ENCODE measurements at places on chromosomes 2 and 18.

- DNase-seq = no peak
Measured at GRCh38 chr18:46372670-46373069, 268.5 kb downstream of the HAUS1 start.

- peak; percentile 59 for DNase-seq
Measured at GRCh38 chr2:230668184-230668938, 44.3 kb upstream of the CAB39 start.

GRCh38 chr2:204354442-204354856, 190.8 kb upstream of the PARD3B start:
- no peak for DNase-seq

DNA sequence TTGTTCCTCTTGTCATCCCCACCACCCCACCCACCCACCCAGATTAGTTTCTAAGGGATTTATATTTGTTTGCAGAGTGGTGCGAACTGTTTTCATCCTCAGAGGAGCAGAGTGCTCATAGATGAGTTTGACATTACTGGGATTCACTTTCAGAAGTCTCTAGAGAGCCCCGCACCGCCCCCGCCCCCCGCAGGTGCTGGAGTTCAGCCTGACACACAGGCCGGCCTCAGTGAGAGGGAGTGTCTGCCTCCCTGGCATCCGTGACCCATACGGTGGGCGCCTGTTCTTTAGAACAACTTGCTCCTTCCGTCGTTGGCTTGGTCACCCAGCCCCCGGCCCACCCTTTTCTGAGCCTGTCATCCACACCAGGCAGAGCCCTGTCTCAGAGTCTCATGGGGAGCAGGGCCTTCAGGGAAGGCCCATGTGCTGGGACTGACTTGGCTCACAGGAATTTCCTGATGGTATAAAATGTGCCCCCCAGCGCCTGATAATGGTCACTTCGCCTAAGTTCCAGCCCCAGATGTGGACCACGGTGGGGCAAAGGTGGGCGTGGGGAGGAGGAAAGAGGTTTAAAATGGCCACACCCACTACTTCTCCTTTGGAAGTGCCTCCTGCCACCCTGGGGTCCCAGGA, 44.3 kb downstream of the HPCAL1 start:
- no peak for DNase-seq

GRCh38 chr2:97858442-97858841, 137.3 kb downstream of the TMEM131 start:
- DNase-seq = no peak

GRCh38 chr2:107595749-107596148, 230.9 kb upstream of the RGPD4 start:
- no peak for DNase-seq

- DNase-seq = no peak
Measured at GRCh38 chr2:101295895-101296294, 12.6 kb downstream of the RNF149 start.

- no peak for DNase-seq
Measured at GRCh38 chr18:21242780-21243401, 859 bp downstream of the GREB1L start.

DNA sequence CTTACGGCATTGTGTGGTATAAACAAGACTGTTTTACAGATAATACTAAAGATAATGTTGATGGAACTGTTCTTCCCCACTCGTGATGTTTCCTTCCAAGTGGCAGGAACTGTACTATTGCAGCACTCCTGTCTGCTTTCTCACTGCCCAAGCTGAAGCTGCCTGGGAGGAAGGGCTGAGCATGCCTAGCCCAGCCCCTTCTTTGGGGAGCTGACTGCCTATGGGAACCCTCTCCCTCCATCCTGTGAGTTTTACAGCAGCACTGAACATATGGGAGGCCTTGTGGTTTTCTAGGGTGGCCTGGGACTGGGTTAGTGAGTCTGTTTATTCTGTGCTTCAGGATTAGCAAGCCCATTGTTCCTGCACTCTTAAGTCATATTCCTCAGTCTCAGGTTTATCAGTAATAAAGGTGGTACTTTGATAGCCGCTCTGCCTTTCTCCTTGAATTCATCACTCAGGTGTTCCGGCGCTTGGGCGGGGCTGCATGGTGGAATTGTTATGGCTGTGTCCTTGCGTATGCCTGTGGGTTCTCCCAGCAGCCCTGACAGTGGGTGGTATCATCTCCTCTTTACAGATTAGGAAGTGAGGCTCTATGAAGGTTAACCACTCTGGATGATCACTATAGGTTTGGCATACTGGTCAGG, 379.7 kb downstream of the PTPRM start:
- DNase-seq = peak; percentile 21

GRCh38 chr2:204468746-204469429, 76.4 kb upstream of the PARD3B start:
- DNase-seq = no peak

DNA sequence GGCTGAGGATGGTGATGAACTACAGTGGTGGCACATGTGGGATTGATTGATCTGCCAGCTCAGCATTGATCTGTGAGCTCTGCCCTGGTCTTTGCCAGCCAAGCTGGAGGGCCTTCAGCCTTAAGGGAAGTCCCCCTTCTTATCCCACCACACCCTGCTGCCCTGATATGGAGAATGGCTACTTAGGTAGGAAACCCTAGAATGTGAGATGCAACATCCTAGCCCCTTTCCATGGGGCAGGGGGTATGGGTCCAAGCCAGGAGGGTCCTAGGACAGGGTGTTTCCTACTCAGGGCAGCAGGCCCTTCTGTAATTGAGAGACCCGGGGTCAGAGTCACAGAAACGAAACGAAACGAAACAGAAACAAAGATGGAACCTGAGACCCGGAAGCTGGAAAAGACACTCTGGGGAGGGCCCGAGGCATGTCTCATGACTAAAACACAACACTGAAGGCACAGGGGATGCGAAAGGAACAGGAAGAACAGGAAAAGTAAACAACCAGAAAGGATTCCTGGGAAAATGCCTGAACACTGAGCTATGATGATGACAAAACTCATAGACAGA, 16.9 kb upstream of the SULT1C2 start:
- no peak for DNase-seq

GRCh38 chr18:46723856-46724415, 32.9 kb downstream of the ST8SIA5 start:
- no peak for DNase-seq

DNA sequence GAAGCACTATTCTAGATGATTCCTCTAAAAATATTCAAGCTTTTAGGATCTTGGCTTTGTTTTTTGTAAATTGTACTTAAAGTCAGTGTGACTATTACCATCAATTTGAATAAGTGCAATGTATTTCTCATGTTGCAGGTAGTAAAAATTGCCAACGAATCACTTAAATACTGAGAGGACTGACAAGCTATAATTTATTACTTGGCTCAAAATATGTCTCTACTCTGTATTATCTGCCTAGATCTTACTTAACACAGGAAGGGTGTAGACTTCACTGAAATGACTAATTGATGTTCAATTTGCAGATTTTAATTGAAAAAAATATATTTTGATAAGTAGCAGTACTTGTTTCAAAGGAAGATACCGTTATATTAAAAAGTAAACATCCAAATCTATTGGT, 202.3 kb downstream of the SLC8A1 start:
- DNase-seq = no peak

- DNase-seq = no peak
Measured at GRCh38 chr2:174334781-174335251, at the start of gene SP9. Gene SP9, plus strand, starts transcription at chr2:174334954. Its CDS starts 139 bp downstream, at chr2:174335093.

- DNase-seq = no peak
Measured at GRCh38 chr2:98946855-98947254, 10.8 kb upstream of the CRACDL start.

DNA sequence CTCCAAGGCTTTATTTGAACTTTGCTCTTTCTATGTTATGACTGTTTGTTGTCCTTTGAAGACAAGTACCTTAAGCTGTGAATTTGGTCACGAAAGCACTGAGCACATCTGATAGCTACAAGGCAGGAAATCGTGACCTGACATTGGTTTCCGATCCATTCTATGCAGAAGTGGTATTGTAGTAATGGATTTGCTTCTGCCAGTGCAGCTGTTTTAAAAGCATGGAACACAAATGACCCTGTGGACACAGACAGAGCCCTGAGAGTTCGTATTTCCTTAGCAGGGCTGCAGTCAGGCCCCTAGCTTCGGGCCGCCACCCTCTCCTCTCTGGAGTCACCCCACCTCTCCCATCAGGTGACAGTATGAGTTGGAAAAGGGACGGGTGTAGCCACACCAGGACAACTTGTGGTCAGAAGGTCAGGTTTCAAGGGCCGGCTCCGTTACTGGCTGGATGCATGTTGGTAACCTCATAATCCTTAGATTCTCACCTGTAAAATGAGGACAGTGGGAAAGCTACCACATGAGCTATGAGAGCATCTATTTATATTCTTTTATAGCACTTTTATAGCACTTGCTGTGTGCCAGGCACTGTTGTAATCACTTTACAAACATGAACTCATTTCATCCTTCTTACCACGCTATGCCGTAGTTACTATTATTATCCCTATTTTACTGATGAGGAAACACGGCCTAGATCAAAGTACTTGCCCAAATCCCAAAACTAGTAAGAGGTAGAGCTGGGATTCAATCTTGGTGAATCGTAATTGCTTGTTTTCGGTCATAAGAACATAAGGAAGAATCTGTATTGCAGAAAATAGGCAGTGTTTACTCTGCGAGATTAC, 70.2 kb downstream of the SPATS2L start:
- no peak for DNase-seq

- DNase-seq = no peak
Measured at GRCh38 chr2:263022-263738, 652 bp downstream of the SH3YL1 start.

GRCh38 chr2:5673145-5674025, 18.8 kb upstream of the SOX11 start:
- DNase-seq = no peak

GRCh38 chr2:196959734-196960338, 33.3 kb upstream of the PGAP1 start:
- DNase-seq = no peak

GRCh38 chr18:45060102-45060501, 379.4 kb downstream of the SETBP1 start:
- DNase-seq = no peak

DNA sequence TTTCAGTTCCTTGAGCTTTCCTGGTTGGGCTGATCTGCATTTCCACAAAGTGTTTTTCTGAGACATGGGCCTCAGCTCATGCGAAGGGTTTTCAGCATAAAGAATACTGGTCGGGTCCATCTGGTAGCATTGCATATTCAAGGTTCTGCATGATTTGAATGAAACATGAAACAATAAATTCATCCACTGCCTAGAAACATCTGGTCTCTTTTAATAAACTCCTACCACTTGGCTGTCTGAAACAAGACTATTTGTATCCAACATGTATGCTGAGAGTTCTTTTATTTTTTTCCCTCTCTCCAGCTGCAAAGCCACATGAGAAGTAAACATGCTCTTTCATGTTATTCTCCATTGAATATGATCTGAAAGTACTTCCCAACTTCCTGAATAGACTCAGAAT, 314.9 kb upstream of the SOX11 start:
- no peak for DNase-seq

DNA sequence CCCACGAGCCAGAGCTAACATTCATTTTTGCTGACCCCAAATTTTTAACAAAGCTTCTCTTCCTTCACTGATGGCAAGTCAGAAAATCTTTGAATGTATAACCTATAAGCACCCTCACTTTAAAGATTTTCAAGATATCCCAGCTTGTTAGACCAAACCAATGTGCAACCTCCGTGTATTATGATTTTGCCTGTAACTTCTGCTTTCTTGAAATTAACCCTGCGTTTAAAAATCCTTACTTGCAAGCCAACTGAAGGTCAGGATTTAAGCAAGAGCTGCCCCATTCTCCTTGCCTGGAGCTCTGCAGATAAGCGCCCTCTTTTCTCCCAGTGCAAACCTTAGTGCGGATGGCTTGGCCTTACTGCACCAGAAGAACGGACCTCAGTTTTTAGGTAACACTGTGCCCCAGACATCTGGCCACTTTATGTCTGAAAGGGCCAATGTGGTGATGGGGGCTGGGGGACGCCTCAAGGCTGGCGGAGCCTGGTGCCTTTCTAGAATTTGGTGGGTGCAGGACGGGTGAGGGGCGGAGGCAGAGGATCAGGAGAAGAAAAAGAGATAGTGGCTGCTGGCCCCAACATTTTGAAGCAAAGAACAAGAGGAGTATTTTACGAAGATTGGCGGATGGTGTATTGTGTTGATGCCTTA, 805 bp upstream of the TNFRSF11A start:
- no peak for DNase-seq

DNA sequence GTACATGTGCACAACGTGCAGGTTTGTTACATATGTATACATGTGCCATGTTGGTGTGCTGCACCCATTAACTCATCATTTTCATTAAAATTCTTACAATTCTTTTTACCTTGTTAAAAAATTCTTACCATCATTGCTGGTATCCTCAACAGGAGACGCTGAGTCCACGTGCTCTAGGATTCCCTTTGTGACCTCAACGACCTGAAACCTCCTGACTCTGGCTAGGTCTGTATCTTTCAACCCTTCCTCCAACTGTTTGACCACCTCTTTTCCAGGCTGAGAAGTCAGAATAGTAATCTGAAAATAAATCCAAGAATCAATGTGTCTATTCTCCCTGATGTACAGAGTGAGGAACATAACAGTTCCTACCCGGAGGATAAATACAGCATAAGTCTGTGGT, 41.2 kb downstream of the M1AP start:
- no peak for DNase-seq

DNA sequence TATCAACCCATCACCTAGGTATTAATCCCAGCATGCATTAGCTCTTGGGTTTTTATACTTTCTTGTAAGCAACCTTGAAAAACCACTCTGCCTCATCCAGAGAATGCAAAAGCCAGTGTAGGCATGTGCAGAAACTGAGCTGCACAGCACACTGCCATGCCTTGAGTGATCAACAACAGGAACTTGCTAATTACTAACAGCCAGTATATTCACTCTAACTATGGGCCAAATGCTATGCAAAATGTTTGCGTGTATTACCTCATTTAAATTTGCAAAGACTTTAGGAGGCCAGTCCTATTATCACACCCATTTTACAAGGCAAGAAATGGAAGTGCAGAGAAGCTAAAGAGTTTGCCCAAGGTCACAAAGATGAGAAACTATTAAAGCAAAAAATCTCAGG, 169.8 kb downstream of the PID1 start:
- DNase-seq = no peak

DNA sequence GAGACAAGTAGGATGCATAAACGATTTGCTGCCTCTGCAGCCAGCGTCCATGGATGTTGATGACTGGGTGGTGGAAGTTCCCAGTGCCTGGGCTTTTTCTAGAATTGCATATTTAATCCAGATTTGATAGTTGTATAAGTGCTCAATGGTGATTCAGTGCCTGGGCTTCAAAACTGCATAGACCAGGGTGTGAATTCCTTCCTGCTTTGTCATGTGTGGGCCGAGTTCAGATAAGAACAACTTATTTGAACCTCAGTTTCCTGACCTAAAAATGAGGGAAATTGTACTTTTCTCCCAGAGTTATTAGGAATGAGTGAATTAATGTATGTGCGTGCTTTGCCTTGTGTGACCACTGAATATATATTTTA, 154.6 kb downstream of the WDSUB1 start:
- DNase-seq = no peak

GRCh38 chr2:3195641-3196476, 181.8 kb downstream of the EIPR1 start:
- no peak for DNase-seq

GRCh38 chr2:199704358-199705238, 146.4 kb downstream of the FTCDNL1 start:
- DNase-seq = peak; percentile 8

Measured in stimulated activated CD4-positive, alpha-beta T cell treated with anti-CD3 and anti-CD28 coated beads, Interleukin-4, amount 100 ng/mL, for 24 hours (primary cell).